ENCODE measurements at places on chromosomes 5 and 9.

DNA sequence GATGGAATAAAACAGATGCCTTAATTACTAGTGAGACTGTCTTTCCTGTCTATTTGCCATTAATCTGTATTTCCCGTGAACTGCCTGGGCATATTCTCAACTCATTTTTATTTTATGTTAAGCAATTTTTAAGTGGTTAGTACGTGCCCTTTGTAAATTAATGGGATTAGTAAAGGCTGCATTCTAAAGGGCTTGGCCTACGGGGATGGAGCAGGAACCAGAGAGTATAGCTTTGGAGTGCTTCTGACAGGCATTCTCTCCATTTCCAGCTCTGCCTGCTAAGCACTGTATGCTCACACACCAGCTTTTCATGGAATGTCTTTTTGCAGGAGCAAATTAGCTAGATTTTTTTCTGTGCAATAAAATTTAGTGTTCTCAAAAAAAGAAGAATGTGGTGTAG lies 241.2 kb downstream of the MCTP1 start:
- no peak for DNase-seq

DNA sequence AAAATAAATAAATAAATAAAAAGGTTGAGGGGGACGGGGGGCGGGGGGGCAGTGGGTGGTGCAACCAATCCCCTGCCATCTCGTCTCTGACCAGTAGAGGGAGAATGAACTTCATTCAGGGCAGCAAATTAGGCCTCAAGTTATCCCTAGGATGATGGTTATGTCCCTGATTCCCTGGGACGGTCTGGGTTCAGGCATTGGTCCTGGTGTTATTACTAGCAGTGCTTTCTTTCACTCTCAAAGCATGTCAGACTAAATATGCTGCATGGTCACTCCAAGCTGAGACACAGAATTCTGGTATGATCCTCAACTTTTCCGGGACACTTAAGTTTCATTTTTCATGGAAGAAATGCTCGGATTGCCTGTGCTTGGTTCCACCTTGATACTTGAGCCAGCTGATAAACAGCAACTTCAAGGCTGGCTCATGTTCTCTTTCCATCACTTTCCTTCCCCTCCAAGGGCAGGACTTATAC lies 59.4 kb downstream of the DAP start:
- no peak for DNase-seq

GRCh38 chr9:136175616-136176197 lies 29.2 kb downstream of the LHX3 start:
- no peak for DNase-seq

DNA sequence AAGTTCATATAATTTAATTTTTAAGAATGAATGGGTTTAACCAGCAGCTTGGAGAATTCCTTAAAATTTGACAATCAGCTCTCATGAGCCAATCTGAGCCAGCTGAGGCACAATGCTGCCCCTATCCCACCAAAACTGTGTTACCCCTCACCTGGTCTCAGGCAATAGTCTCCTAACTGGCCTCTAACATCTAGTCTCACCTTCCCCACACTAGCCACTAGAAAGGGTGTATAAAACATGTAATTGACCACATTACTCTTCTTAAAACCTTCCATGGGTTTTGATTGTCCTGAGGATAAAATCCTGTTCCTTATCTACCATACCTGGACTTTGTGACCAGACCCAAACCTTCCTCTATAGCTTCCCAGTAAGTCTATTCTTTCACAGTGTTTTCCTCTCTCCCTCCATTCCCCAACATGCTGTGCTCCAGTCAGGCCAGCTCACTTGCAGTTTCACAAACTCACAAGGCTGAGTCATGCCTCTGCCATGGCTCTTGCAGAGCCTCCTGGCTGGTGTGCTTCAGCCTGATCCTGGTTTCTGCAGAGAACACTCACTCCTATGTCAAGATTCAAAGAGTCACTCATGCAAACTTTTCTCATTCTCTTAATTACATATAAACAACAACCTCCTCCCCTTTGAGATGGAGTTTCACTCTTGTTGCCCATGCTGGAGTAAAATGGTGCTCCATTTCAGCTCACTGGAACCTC lies 16.0 kb upstream of the ZCCHC7 start:
- no peak for DNase-seq

DNA sequence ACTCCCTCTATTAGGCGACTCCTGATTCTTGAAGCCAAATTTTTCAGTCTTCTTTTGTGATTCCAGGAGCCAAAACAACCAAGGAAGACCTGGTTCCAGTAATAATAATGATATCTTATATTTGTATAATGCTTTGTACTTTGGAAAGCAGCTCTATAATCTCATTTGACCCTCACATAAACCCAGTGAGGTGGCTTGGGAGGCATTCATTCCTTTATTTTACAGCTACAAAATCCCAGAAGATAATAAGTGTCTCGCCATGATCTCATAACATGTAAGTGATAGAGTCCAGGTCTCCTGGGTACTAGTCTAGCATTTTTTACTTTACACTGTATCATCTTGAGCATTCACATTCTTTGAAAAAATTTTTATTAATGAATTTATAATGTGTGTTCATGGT lies 143.1 kb downstream of the ACTBL2 start:
- no peak for DNase-seq

GRCh38 chr9:135402048-135402738 lies 77.4 kb upstream of the PPP1R26 start:
- DNase-seq = no peak

- DNase-seq = no peak
Observed at GRCh38 chr5:31639481-31640411, 815 bp downstream of the PDZD2 start.

DNA sequence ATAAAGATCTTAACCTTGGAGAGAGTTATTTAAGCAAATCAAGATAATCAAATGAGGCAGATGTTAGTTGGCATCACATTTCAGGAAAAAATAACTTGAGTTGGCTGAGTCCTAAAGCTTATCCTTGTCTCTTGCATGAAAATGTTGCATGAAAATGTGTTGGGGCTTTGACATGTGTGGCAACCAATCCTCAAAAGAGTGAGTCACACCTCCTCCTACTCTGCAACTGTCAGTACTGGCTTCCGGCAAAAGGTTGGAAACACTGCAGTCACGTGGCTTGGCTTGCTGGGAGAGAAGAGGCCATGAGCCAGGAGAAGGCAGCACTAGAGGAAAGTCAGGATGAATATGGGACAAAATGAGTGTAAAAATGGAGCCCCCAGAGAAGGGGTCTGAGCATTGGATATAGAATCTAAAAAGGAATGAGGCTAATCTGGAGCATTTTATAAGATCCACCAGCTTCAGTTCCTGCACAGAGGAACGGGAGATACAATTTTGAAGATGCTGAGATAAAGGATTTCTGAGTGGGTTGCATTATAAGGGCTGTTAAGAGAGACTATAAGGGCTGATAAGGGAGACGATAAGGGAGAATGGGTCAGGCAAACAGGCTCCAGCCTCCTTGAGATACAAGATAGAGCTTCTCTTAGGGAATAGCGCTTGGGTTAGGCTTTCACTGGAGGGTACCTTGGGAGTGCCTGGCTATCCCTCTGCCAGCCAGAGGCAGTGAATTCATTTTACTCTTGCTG lies 43.1 kb downstream of the SPATA31D1 start:
- peak; percentile 48 for DNase-seq

DNA sequence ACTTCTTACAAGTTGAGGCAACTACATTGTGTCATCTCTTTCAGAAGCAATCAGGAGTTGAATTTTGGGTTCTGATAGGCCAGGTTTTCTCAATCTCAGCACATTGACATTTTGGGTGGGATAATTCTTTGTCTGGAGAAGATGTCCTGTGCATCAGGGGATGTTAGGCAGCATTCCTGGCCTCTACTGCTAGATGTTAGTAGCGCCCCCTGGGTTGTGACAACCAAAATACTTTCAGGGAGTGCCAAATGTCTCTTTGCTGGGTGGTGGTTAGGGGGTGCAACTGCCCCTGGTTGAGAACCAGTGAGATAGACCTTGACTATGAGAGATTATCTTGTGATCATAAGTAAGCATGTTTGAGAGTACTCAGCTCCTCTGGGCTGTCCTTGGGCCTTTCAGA lies 164.3 kb upstream of the KLF9 start:
- DNase-seq = no peak

- DNase-seq = no peak
Observed at GRCh38 chr9:130599625-130600024, 20.2 kb downstream of the FUBP3 start.

GRCh38 chr5:60520451-60521227 lies 179.3 kb downstream of the DEPDC1B start:
- no peak for DNase-seq

GRCh38 chr5:88926774-88927173 lies 43.8 kb upstream of the MEF2C start:
- DNase-seq = no peak

- no peak for DNase-seq
Observed at GRCh38 chr5:1562599-1562998, 38.8 kb upstream of the LPCAT1 start.

DNA sequence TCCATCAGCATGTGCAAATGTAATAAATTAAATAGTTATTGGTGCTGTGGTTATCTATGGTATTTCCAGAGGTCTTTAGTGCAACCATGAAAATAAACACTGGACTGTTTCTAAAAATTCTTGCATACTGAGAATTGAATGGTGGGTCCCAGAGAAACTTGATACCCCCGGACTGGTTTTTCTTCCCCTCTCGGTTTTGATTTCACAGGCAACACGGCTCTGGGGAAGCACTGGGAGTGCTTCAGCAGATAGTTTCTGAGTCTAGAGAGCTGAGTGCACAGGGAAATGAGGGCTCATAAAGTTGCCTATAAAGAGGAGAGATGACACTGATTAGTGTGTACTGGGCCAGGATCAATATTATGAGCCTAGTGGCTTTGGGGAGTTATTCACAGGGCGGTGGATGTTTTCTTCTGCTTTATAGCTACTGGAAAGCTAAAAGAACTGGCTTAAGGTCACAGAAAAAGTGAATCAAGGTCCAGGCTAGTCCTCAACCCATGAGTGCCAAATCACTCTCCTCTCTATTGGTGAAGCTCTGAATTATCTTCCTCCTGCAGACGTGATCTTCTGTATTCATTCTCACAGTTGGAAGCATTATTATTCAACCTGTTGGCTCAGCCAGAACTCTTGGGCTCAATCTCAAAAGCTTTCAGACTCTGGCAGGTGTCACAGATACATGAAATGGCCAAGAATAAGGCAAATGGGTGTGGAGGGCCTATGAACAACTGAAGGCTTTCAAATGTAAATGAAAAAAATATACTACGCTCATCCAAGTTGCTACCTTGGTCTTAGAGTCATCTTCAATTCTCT lies 170.2 kb upstream of the HMHB1 start:
- no peak for DNase-seq

- no peak for DNase-seq
Observed at GRCh38 chr5:94759022-94759421, 140.6 kb downstream of the SLF1 start.

DNA sequence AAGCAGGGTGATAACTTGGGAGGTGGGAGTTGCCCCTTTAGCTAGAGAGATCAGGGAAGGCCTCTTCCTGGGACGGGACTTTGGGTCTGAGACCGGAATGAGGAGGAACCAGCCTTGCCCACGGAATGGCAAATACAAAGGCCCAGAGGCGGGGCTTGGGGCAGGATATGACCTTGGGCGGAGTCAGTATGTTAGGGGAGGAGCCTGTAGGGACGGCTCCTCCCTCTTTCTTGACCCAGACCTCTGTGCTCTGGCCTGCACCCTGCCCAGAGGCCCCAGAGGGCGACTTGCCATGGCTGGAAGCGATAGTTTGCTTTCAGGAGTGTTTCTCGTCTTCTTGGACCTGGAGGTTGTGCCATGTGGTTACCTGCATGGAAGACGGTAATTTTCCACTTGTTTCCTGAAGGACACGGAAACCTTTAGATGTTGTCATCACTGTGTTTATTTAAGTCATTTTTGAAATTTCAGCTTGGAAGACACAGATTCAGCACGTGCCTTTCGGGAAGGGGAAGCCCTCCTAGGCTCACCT lies 85.6 kb downstream of the DAB2IP start:
- DNase-seq = no peak

GRCh38 chr5:53361708-53362107 lies 118.7 kb upstream of the FST start:
- no peak for DNase-seq

- DNase-seq = no peak
Observed at GRCh38 chr9:131012396-131012917, 3.5 kb downstream of the LAMC3 start.

DNA sequence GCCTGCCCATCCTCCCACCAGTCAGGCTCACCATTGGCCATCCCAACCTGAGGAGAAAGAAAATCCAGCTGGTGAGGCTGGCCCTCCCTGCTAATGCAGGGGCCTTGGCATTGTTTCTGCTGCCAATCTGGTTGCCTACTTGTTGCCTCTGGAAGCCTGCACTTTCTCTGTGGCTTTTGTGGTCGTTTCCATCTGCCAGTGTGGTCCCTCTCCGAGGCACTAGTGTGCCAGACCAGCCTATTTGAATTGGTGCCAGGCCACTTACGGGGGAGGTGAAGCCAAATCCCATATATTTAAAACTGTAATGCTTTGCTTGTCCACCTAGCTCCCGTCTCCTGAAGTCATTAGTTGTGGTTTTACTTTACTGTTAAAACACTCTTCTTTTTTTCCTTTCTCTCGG lies 213.4 kb upstream of the ADAMTSL1 start:
- no peak for DNase-seq

- DNase-seq = no peak
Observed at GRCh38 chr5:72607381-72607780, 100.2 kb upstream of the ZNF366 start.

DNA sequence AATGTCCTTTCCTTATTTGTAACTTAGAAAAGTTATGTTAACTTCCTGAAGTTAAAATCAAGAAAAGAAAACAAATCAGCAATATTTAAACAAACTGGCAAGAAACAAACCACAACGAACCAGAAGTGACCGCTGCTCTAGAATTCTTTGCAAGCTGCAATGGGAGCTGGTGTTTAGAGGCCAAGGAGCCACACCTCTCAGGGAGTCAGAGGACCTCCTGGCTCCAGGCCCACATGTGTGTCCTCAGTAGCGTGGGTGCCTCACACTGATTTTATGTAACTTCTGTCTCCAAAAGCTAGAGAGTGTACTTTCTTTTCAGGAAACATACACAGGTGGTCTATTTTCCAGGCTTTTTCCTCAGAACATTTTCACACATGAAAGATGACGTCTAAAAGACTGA lies 100.4 kb downstream of the IRX2 start:
- DNase-seq = no peak

- DNase-seq = no peak
Observed at GRCh38 chr5:178078197-178079010, 34.9 kb upstream of the N4BP3 start.

DNA sequence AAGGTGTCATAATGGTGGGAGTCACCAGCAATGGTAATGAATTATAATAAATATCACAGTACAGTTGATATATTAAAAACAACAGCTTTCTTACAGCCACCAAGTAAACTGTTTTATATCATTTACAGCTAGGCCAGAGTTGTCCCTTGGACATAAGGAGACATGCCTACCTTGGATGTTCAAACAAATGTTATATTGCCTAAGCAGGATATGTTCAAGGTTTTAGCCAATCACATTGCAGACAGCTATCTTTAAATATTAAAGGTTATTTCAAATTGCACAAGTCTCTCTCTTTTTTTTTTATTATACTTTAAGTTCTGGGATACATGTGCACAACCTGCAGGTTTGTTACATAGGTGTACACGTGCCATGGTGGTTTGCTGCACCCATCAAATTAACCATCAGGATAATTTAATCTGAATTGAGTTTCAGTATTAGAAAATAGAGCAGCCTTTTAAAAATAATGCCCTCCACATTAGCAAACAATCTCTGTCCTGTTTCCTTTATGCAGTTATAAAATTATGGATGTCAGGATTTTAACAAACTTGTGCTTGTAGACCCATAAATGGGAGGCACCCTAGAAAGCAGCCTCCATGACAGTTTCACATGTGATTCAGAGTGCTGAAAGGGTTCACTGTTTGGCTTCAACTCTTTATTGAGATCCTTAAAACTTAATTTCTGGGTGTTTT lies 340.7 kb downstream of the ARRDC3 start:
- DNase-seq = no peak

GRCh38 chr5:140238756-140239155 lies 63.8 kb downstream of the CYSTM1 start:
- no peak for DNase-seq

All from NCI-H1048 (cell line).